ENCODE measurements at places on chromosomes 1 and 21. TPM values are rescaled to one million over a fixed set of nuclear protein-coding genes. Genes with fewer than 3 reads are reported as not detected.

Gene CCDC17
- total RNA-seq, result 5.0 TPM

DNA sequence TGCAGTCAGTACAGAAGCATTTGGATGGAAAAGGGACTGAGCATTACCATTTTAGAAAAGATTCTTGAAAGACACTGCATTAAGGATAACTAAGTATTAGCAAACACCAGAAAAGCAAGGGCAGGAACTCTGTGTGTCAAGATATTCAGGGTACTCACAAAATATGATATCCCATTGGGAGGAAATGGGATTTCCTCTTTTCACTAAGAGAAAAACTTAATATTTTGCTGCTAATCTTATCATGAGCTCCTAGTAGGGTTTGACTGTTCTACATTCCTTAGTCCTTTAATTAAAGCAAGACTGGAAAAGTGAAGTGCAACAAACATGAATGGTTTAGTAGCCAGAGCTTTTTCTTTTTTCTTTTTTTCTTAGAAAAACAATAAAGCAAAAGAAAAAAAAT, 305.9 kb upstream of the ADGRL4 start:
- no peak for DNase-seq

- DNase-seq, result no peak
These were observed 1488.4 kb downstream of the MRPL39 start for GRCh38 chr21:24118738-24119459.

- DNase-seq, result no peak
These were observed 130.8 kb downstream of the HMCN1 start for GRCh38 chr1:185864889-185865517.

All from OCI-LY7 (cell line).